Epithelial cell of prostate (primary cell): ENCODE measurements at places on chromosomes 16 and 17.

DNA sequence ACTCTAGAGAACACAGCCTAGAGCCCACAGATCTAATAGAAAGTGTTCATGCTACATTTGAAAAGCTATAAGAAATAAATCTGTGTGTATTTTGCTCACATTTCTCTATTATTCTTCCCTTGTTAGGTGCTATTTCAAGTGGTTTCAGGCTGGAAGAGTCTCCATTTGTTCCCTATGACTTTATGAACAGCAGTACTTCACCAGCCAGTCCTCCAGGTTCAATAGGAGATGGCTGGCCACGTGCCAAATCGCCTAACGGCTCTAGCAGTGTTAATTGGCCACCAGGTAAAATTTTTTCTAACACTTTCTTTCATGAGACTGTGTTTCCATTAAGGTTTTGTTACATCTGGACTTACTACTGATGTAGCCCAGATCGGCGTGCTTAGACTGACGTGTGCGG, 30.7 kb upstream of the SLC5A11 start:
- no peak for DNase-seq

DNA sequence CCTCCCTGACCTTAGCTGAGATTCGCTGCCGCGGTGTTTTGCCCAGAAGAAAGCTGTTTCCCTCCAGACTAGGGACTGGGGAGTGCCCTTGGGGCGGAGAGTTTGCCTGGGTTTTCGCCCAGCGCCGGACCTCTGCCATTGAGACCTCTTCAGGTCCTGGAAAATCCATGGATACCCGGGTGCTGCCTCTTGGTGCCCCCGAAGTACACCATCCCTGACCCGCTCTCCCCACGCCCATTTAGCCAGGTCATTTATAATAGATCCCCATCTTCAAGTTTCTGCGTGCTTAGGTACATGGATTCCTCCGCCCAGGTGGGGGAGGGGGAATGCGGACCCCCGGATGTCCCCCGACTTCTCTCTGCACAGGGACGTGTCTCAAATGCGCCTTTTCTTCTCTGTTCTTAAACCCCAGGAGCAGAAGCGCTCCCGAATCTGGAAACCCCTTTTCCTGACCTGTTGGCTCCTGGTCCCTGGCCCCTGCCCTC, 15.0 kb upstream of the CBX8 start:
- no peak for DNase-seq

GRCh38 chr17:44689477-44690217, at the start of gene CCDC43:
TSS of gene CCDC43 (minus strand) at chr17:44689776. CDS start at chr17:44689753, 23 bp downstream.
- DNase-seq: peak; percentile 63

DNA sequence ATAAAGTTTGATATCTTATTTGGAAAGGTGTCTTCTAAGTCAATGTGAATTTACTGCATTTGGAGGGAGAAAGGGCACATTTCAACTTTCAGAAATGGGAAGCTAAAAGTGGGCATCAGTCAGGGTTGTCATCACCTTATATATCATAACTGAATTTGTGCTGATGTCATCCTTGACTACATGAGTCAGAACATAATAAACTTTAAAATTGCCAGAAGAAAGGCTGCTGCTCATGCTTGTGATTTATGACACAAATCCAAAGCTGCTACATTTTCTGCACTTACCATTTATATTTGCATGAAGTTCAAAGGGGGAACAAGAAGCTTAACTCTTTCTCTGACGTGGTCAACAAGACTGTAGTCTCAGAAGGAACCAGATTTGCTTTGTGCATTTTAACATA, 196.6 kb downstream of the UTP18 start:
- no peak for DNase-seq

DNA sequence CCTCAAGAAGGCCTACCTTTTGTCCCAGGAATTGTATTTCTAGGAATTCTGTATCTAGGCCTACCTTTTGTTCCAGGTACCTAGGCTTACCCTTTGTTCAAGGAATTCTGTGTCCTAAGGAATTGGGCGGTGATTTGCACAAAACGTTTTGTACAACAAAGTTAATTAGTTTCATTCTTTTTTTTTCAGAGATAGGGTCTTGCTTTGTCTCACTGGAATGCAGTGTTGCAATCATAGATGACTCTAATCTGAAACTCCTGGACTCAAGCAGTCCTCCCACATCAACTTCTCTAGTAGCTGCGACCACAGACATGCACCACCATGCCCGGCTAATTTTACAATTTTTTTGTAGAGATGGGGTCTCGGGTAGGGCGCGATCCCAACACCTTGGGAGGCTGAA, 7.0 kb downstream of the CDR2L start:
- no peak for DNase-seq

GRCh38 chr17:79681628-79682261, 49.0 kb upstream of the ENPP7 start:
- DNase-seq: no peak

DNA sequence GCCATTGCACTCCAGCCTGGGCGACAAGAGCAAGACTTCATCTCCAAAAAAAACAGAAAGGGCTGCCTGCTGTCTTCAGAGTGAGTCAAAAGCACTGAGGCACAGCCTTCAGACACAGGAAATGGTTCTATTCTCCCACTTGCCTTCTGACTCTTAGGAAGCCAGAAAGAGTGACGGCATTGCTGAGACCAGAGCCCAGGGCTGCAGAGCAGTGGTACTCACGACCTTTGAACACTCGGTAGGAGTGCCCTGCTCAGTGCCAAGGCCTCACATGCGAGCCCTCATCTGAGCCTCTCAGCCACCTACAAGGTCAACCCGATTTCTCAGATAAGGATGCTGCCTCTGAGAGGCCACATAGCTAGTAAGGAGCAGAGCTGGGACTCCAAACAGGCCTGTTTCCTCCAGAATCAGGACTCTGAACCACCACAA, 3.5 kb upstream of the ITGAE start:
- DNase-seq: no peak

GRCh38 chr16:14196539-14196938, 125.4 kb downstream of the MRTFB start:
- no peak for DNase-seq

GRCh38 chr17:75225016-75225415, 19.5 kb downstream of the NUP85 start:
- no peak for DNase-seq

DNA sequence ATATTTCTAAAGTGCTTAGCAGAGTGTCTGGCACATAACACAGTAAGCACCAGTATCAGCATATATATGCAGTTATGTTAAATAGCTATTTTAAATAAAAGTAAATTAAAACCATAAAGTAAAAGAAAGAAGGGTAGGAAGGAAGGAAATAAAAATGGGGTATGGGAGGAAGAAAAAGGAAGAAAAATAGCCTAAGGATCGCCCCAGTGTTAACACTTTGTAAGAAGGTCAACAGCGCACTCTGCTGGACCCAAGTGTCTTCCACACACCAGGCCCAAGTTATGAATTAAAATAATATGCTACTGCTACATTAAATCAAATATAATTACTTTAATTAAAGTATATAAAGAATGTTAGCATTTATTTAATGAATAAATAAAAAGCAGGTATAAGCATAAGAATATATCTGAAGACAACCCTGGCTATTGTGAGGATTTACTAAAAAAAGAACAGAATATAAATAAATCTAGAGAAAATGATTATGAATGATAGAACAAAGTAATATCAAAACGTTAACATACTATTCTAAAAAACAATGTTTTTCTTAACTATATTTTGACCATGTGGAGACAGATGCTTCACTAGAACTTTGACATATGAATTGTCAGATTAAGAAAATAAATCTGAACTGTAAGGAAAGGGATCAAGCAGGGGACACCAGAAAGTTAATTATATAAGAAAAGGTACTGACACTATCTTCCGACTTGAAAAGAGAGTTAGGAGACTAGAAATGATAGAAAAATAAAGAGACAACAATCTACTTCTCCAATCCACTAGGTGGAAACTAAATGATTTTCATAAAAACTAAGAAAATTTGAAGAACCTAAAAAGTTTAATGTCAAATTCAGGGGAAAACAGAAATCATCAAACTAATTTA, 25.9 kb downstream of the BRIP1 start:
- peak; percentile 8 for DNase-seq

- no peak for DNase-seq
These were observed 5.7 kb upstream of the HSD17B1 start for GRCh38 chr17:42547001-42547461.

- no peak for DNase-seq
These were observed 7.8 kb upstream of the ZNF200 start for GRCh38 chr16:3242709-3243108.

DNA sequence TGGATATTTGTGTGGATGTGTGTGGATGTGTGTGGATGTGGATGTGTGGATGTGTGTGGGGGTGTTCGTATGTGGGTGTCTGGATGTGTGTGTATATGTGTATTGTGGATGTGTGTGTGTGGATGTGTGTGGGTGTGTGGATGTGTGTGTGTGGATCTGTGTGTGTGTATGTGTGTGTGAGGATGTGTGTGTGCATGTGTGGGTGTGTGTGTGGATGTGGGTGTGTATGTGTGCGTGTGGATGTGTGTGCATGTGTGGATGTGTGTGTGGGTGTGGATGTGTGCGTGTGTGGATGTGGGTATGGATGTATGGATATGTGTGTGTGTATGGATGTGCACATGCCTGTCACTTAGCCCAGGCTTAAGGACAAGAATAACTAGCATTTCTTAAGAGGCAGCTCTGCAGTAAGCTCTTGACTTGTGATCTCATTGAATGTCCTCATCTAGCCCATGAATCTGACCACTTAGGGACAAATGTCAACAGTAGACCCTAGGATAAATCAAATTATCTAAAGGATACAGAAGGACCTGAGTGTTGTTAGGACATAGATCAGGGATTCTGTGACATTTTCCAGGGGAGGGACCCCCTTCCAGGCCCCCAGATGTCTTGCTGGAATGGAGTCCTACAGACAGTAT, 83.5 kb downstream of the BMERB1 start:
- no peak for DNase-seq

DNA sequence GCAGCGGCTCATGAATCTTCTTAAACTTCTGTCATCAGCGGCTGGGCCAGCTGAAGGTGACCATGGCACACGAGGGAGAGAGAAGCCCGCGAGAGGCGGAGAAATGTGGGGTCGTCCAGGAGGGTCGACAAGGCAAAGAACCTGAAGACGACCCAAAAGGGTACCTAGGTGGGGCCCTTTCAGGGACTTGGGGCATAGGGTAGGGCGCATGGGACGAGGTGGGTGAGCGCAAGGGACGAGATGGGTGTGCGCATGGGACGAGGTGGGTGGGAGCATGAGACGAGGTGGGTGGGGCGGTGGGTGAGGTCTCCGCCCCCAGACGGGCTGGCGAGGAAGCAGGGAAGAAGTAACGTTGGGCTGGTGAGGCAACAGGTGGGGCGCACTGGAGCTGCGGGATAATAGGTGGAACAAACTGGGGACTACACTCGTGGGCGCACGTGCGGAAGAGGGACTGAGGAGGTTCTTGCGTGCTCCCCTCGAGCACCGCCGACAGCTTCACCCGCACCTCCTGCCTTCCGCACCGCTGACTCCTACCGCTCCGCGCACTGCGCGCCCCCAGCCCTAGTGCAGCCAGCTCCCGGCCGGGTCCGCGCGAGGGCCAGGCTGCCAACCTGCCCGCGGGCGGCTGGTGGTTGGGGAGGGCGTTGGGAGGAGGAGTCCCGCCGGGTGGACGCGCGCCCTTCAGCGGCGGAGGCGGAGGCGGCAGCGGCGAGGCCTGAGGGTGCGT, 23.2 kb upstream of the CRYM start:
- peak; percentile 66 for DNase-seq

GRCh38 chr17:2181897-2182448, 121.6 kb downstream of the SMG6 start:
- no peak for DNase-seq

DNA sequence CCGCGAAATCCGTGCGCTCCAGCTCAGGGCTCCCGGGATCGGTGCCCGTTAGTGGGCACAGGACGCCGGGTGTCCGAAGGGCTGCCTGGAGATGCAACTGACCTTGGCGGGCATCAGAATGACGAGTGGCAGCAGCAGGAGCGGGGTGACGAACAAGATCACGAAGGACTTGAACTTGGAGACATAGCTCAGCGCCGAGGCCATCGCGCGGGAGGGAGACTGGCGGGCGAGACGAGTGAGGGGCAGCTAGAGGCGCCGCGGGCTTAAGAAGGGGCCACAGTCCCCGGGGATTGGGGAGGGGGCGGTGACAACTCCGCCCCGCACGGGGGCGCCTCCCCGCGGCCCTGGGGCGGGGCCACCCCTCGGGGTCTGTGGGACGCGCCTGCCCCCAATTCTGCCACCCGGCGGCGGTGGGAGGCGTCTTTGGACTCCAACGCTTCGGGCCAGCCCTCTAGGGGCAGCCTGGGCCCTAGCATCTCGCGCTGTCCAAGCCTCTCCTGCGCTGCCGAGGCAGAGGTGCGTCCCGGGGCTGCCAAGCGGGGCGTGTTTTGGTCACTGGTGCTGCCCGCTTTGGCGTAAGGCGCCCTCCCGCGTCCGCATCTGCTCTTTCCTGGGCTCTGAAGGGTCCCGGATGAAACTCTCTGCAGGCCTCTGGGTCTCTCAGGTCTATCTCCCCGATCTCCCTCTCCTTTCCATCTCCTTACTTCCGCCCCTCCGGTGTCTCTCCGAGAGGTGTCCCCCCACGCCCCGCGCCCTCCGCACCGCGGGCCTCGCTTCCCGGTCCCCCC, at the start of gene SLC13A5:
Gene SLC13A5, minus strand, starts transcription at position 240 of the 788 bp plus-strand sequence. Its CDS starts 36 bp downstream, at position 204.
- no peak for DNase-seq

GRCh38 chr16:66131156-66131807, 235.2 kb upstream of the CDH5 start:
- DNase-seq: no peak

DNA sequence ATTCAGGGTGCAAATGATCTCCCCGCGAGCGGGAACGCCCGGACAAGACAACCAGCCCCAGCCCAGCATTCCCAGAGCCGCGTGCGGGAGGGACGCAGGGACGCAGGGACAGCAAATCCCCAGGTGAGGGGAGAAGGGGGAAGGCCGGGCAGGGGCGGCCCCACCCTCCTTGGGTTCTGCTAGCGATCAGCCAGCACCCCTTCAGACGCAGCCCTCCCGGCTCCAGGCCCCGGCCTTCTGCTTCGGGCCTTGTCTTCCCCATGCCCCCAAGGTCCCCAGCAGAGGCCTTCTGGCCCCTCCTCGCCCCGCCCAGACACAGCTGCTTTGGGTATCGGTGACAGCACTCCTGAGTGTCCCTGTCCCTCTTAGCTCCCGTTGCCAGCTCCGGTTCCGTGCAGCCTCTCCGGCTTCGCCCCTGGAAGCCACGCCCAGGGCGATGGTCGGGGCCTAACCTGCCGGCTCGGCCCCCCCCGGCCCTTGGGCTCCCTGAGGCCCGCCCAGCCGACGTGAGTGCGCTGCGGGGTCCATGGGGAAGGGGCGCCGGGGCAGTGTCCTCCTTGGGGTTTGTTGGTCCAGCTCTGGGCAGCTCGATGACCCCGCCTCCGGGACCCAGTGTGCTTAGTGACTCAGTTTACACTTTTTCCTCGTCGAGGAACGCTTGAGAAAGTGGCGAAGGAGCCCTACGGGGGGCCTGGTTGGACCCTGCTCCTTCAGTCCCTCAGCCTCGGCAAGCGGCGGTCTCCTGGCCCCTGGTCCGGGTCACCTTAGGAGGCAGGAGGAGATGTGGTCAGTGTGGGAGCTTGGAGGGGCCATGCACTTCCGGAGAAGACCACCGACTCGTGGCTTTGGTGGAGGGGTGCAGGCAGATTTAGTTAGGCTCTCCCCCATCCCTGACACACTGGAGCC, 50.5 kb upstream of the AMZ2 start:
- no peak for DNase-seq

GRCh38 chr17:16243801-16244567, 27.0 kb downstream of the PIGL start:
- no peak for DNase-seq

GRCh38 chr16:50442221-50442620, 73.4 kb upstream of the BRD7 start:
- DNase-seq: no peak

- no peak for DNase-seq
These were observed 56.7 kb downstream of the GRB7 start for GRCh38 chr17:39794249-39794970.
